ENCODE measurements at places on chromosomes 12 and 14.

- no peak for DNase-seq
Measured at GRCh38 chr14:80764921-80765507, 176.5 kb downstream of the CEP128 start.

GRCh38 chr14:71372411-71372838 is 465.2 kb downstream of the PCNX1 start:
- no peak for DNase-seq

GRCh38 chr14:67385618-67386017 is 25.5 kb downstream of the EIF2S1 start:
- DNase-seq = no peak

DNA sequence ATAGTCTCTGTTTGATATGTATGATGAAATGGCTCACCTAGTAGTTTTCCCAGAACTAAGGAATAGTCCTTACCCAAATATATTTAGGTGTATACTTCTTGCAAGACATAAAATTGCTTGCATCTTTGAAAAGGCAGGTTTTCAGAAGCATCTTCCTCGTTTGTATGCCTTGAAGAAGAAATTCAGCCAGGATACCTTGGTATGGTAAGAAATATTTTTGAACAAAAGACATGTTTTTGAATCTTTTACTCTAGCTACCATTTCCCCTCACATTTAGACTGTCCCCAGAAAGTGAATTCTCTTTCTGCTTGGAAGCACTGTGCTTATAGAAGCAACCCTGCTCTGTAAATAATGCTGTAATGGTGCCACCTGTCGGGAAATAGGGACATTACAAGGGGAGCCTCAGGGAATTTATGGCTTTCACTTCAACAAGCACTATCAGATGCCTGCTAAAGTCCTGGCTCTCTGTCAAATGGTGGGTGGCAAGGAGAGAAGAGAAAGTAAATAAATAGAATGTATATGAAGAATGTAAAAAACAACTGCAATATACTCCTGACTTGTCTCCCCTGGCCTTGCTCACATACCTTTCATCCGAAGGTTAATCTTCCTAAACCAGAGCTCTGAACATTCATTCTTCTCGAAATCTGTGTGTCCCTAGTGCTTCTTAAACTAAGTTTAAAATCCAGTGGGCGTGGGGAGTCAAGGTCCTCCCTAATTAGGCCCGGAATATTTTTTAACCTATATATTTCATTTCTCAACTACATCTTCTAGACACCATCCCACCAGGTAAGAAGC is 6.1 kb downstream of the CCDC184 start:
- peak; percentile 77 for DNase-seq

DNA sequence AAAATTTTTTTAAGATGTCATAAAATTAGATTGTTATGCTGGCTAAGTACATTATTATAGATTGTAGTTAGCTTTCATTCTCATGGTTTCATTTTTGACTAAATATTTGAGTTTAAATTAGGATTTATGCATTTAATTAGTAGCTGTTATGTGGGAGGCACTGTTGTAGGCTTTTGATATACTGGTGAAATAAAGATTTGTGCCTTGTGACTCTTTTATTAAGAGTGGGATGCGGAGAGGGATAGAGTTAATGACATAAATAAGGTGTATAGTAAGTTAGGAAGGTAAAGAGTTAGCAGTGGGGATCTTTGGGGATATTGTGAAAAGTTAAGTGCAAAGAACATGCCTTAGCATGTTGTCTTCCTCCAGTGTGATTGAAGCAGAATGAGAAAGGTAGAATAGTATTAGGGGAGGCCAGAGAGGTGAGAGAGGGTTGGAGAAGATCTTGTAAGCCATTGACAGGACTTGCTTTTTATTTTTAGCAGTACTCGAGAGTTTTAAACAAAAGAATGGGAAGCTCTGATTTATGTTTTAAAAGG is 8.8 kb downstream of the ARHGAP5 start:
- no peak for DNase-seq

DNA sequence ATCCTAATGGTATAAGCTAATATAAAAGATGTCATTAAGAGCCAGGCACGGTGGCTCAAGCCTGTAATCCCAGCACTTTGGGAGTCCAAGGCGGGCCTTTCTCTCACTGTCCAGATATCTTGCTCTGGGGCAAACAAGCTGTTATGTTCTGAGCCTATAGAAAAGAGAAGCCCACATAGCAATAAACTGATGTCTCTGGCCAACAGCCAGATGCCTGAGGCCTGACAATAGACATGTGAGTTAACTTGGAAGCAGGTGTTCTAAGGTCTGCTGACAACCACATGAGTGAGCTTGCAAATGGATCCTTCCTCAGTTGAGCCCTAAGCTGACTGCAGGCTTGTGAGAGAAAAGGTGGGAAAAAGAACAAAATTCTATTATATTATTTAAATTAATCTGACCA is 25.0 kb downstream of the YAF2 start:
- DNase-seq = peak; percentile 21

DNA sequence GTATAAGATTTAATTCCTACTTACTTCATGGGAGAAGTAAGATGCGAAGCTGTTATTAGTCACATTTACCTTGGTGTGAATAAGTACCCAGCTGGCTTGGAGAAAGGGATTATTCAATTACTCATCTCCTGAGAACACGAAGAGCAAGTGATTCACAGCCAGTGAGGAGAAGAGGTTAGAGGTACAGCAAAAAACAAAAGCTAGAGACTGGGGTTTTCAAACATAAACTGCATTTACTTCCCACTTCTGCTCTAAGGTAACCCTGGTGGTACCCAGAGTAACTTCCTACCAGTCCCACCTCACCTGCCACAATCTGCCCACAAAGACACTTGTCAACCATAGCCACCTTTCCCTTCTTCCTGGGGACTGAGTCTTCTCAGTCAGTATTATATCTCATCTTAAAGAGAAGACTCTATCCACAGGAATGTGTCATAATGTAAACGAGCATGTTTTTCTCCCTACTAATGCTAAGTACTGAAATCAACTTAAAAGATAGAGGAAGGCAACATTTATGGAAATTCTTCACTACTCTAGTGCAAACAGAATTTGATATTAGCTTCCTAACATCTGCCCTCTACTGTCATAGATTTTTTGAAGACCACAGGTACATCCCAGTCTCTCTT is 6.0 kb upstream of the IL22 start:
- no peak for DNase-seq

DNA sequence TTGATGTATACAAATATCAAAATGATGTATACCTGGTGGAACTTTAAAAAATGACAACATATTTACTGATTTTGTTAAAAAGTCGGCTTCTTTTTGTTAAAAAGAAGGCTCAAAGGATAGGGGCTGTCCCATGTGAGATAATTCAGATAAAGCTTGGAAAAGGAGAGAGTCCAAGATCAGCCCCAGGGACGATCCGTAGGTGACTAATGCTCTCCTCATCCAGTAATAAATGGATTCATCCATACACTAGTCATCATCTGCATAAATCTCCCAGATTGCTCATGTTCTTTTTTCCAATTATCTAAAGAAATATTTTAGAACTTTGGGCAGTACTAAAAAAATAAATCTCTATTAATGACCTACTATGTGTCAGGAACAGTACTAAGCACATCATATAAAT is 23.4 kb upstream of the FSCB start:
- no peak for DNase-seq

- DNase-seq = no peak
Measured at GRCh38 chr14:21047378-21047781, 5.2 kb downstream of the RNASE7 start.

DNA sequence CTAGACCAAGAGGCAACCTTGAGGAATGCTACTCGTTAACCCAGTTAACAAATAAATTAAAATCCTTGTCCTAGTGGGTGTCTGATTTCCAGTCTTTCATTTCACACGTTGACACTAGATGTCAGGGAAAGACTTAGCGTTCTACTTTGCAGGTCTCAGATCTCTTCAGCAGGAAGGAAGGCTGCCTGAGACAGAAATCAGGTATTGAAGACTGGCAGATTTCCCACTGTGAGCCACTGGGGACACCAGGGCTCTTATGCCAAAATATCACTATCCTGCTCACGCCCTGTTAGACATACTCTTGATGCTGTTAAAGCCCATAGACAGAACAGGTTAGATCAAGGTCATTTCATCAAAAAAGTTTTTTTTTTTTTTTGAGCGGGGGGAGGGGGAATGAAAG is 33.0 kb downstream of the EMP1 start:
- DNase-seq = no peak

DNA sequence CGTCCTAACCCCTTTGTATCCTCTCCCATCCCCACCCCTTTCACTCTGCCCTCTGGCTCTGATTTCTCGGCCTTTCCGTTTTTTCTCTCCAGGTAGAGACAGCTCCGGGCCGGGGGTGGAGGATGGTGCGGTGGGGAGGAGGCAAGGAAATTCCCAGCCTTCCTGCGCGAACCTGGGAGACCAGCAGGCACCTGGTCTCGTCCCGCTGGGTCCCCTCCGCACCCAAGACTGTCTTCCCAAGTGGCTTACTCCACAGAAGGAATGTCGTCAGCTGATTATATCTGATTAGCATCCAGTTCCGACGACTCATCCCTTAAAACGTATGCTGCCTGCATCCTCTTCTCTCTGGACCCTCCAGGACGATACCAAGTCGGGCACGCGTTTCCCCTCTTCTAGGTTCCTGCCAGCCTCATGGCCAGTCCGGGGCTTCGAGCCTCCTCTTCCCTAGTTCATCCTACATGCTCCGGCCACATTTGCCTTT is 42.2 kb upstream of the CAPRIN2 start:
- no peak for DNase-seq

- no peak for DNase-seq
Measured at GRCh38 chr12:131000000-131000486, 46.3 kb downstream of the ADGRD1 start.
